ENCODE measurements at places on chromosomes 13 and 19. TPM values are rescaled to one million over a fixed set of nuclear protein-coding genes. Genes with fewer than 3 reads are reported as not detected.

Gene NCAN
- not detected for total RNA-seq

Gene EMP3
- total RNA-seq: 16.2 TPM

DNA sequence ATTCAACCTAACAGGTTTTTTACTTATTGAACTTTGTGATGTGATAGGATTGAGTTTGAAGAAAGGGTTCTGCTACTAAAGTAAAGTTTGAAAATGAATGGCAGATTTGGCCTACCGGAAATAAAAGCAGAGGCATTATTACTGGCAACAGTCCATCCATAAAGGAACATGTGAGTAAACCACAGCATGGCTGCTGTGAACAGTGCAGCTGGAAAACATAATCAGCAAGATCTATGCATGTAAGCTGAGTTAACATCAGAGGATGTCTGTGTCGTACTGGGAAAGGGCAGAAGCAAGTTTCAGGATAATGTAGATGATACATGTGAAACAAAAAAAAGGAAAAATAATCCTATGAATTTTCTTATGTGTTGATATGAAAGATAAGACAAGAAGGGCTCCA is 87.6 kb downstream of the CYSLTR2 start:
- H3K36me3 ChIP-seq: no peaks in the 10 kb centered on the region
- no peaks in the 10 kb centered on the region for H3K4me1 ChIP-seq
- H3K27me3 ChIP-seq: no peaks in the 10 kb centered on the region

- H3K36me3 ChIP-seq: no peaks in the 10 kb centered on the region
- no peak overlapping the region for H3K4me3 ChIP-seq
- H3K27ac ChIP-seq: no peak overlapping the region
- H3K4me1 ChIP-seq: peaks cover 13% of the 10 kb centered on the region
- H3K27me3 ChIP-seq: no peaks in the 10 kb centered on the region
Observed at GRCh38 chr13:35716186-35716585, 239.7 kb upstream of the MAB21L1 start.

GRCh38 chr19:46036744-46037128 is 4.1 kb downstream of the IGFL4 start:
- peaks cover 21% of the 10 kb centered on the region for H3K27me3 ChIP-seq
- no peak for DNase-seq
- H3K4me1 ChIP-seq: peaks cover 16% of the 10 kb centered on the region

GRCh38 chr19:2630352-2631001 is 72.0 kb downstream of the GNG7 start:
- no peaks in the 10 kb centered on the region for H3K27me3 ChIP-seq
- no peak overlapping the region for H3K4me3 ChIP-seq
- DNase-seq: no peak
- peaks cover 28% of the 10 kb centered on the region for H3K4me1 ChIP-seq
- no peaks in the 10 kb centered on the region for H3K36me3 ChIP-seq
- H3K27ac ChIP-seq: peak overlapping the region; percentile 53

DNA sequence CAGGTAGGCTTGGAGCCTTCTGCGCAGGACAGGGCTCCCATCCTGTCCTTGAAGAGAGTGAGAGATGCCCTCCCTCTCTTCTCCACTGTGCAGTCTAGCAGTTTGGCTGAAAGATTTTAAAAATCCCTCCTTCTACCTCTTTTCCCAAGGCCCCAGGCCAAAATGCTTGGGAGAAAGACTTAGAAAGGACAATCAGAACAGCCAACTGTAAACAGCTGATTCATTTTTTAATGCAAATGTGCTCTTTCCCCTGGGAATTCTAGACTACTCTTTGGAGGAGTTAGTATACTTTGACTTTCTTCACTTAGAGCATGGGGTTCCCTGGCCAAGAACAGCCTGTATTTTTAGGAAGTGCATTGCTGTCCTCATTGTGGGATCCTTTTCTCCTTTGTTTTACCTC is 398.9 kb downstream of the GPC6 start:
- H3K27ac ChIP-seq: no peak overlapping the region
- no peak overlapping the region for H3K4me3 ChIP-seq
- H3K4me1 ChIP-seq: no peaks in the 10 kb centered on the region
- DNase-seq: no peak
- no peaks in the 10 kb centered on the region for H3K36me3 ChIP-seq

DNA sequence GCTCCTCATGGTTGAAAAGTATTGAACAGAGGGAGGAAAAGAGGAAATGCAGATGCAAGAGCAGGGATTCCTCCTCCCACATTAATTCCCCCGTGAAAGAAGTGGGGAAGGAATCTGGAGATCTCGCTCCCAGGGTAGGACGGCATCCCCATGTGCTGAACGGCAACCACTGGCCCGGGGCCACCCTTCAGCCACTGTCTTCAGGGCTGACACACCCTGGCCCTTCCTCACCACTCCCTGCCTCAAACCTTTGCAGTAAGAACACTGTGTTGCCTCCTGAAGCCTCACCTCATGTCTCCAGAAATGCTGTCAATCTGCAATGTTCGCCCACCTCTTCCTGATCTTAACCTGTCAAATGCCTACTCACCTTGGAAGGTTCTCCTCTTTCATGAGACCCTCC is 10.9 kb upstream of the DOCK9 start:
- H3K4me1 ChIP-seq: peaks cover 9% of the 10 kb centered on the region
- no peak overlapping the region for H3K4me3 ChIP-seq
- no peaks in the 10 kb centered on the region for H3K36me3 ChIP-seq
- no peak overlapping the region for H3K27ac ChIP-seq

- H3K27ac ChIP-seq: no peak overlapping the region
- H3K4me3 ChIP-seq: no peak overlapping the region
- H3K27me3 ChIP-seq: no peaks in the 10 kb centered on the region
- peaks cover 8% of the 10 kb centered on the region for H3K4me1 ChIP-seq
- no peaks in the 10 kb centered on the region for H3K36me3 ChIP-seq
- no peak for DNase-seq
Observed at GRCh38 chr19:6717036-6717435, 3.4 kb downstream of the C3 start.

All from suprapubic skin (tissue), 4 donors.